ENCODE measurements at places on chromosomes 16 and 17. TPM values are rescaled to one million over a fixed set of nuclear protein-coding genes. Genes with fewer than 3 reads are reported as not detected.

The UBB gene
- polyA plus RNA-seq, result 3,354 TPM

The SECTM1 gene
- polyA plus RNA-seq, result 3.6 TPM

The AXIN1 gene
- 1.9 TPM for polyA plus RNA-seq

DNA sequence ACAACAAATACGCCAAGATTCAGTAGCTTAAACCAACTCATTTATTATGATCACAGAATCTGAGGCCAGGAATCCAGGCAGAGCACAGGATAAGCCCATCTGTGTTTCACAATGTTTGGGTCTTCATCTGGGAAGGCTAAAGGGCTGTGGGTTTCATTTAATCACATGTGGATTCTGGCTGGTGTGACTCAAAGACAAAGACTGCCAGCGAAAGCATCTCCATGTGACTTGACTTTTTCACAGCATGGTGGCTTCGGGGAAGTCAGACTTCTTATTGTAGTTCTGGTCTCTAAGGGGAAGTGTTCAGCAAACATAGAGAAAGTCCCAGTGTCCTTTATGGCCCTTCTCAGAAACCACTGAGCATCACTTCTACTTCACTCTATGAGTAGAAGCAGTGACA, 1014.4 kb upstream of the GOT2 start:
- no peak for DNase-seq
- H3K27me3 ChIP-seq, result no peaks in the 10 kb centered on the region
- no peaks in the 10 kb centered on the region for H3K36me3 ChIP-seq
- no peaks in the 10 kb centered on the region for H3K4me1 ChIP-seq
- H3K27ac ChIP-seq, result no peak overlapping the region
- H3K4me3 ChIP-seq, result no peak overlapping the region

DNA sequence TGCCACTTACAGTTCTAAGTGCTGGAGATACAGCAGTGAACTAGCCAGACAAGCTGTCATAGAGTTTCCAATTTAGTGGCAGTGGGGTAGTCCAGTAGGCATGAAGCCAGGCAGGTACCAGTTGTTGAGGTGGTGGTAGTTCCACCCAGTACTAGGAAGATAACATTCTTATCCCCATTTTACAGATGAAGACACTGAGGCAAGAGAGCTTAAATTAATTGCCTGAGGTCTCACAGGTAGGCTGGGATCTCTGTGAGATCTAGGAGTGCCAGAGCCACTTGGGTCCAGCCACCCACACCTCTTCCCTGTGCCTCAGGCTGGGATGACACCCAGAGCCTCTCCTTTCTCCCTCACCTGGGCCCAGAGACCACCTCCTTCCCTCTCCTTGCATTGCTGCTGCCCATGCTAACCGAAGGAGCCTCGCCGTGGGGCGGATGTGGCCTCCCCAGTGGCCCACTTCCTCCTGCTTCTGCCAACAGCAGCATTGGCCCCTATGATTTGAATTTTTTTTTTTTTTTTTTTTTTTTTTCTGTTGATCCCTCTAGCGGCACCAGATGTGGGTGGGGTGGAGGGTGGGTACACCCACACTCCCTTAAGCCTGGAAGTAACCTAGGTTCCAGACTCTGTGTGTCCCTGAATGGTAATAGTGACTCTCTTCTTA, 114.0 kb downstream of the PRKCB start:
- peak overlapping the region; percentile 83 for H3K27ac ChIP-seq
- peaks cover 77% of the 10 kb centered on the region for H3K4me1 ChIP-seq
- H3K4me3 ChIP-seq, result peak overlapping the region; percentile 59
- peaks cover 5% of the 10 kb centered on the region for H3K27me3 ChIP-seq
